ENCODE measurements at places on chromosomes 5 and 9. TPM values are rescaled to one million over a fixed set of nuclear protein-coding genes. Genes with fewer than 3 reads are reported as not detected.

The MYORG gene
- total RNA-seq = 13.4 TPM

The OSMR gene
- total RNA-seq = 8.8 TPM

The ECM2 gene
- total RNA-seq = 2.0 TPM

The HSPB3 gene
- total RNA-seq = not detected

The HEMGN gene
- not detected for total RNA-seq

The TMEM38B gene
- 5.7 TPM for total RNA-seq

The SLC22A4 gene
- total RNA-seq = 0.53 TPM

- peak overlapping the region; percentile 99 for H3K27ac ChIP-seq
- peaks cover 22% of the 10 kb centered on the region for H3K4me1 ChIP-seq
- no peaks in the 10 kb centered on the region for H3K36me3 ChIP-seq
- H3K27me3 ChIP-seq = no peaks in the 10 kb centered on the region
Observed at GRCh38 chr5:68216245-68217046, 890 bp downstream of the PIK3R1 start.

DNA sequence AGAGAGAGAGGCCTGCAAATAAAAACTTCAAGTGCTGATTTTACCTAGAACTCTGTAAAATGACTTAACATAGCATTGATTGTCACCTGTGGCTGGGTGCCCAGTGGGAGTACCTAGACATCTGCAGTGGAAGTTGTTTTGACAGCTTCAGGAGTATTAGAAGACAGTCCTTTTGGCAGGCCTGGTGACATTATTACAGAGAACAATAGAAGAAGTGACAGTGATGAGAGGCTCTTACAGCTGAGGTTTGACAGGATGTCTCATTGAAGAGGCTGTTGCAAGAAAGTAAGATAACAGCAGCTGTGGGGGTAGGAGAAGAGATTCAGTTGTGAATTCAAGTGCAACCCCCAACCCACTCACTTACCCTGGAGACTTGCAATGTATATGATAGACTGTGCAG lies 27.9 kb upstream of the MUSK start:
- no peak overlapping the region for H3K27ac ChIP-seq
- H3K4me1 ChIP-seq = no peaks in the 10 kb centered on the region
- no peaks in the 10 kb centered on the region for H3K27me3 ChIP-seq
- no peaks in the 10 kb centered on the region for H3K36me3 ChIP-seq
- no peak for DNase-seq
- H3K4me3 ChIP-seq = no peak overlapping the region

DNA sequence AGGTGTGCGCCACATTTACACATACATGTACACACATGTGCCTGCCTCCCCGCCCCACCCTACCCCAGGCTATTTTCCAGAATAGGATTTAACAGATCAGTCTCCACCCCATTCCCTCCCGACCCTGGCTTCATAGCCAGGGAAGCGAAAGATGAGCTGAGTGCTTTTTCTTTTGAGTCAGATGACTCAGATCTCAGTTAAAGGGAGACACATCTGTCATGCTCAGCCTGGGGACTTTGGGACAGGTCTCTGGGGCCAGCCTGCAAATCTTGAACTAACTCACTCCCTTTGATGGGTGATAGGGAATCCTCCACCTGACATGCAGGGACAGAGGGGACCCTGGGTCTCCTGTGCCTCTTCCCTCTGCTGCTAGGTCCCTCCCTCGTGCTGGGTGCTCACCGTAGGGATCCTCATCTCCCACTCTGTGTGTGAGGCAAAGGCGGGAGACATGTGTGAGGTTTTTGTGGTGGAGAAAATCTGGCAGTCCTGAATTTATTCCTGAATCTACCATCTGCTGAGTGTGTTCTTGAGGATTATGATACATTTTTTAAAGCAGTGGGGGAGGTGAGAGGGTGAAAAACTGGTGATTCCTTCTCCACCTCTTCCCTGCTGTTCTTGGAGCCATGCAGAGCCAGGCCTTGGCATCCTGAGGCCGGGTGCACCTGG lies 37.7 kb downstream of the NEUROG1 start:
- DNase-seq = no peak
- H3K27ac ChIP-seq = no peak overlapping the region
- H3K36me3 ChIP-seq = no peaks in the 10 kb centered on the region
- H3K4me1 ChIP-seq = no peaks in the 10 kb centered on the region

- no peak overlapping the region for H3K27ac ChIP-seq
- H3K27me3 ChIP-seq = no peaks in the 10 kb centered on the region
- H3K36me3 ChIP-seq = no peaks in the 10 kb centered on the region
Observed at GRCh38 chr9:134971696-134972095, 54.0 kb upstream of the FCN1 start.

DNA sequence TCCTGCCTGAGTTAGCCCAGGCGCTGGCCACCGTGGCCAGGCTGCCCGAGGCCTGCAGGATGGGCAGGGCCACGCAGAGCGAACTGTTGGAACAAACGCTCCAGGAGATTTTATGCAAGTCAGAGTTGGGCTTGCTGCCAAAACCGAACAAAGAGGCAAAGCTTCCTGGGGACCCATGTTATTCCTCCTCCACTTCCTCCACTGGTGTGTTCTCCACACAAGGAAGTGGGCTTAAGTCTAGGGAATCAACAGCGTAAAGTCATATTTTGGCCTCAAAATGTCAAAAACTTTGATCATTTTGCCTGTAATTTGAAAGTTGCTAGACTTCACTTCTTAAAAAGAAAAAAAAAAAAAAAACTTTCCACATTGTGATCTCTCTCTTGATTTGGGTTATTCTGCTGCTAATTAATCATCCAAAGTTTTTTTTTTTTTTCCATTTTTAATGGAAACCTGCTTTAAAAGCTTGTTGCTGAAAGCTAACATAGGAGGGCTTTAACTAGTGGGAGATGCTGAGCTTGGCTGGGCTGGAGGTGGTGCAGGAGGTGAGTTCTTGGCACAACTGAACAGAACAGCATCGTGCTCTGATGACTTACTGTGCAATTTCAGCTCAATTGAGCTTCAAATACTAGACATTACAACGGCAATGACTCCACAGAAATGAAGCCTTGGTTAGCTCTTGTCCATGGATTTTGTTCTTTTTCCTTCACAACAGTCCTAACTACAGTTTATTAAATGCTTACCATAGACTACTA lies 73.0 kb downstream of the PTPDC1 start:
- H3K27me3 ChIP-seq = no peaks in the 10 kb centered on the region
- H3K36me3 ChIP-seq = no peaks in the 10 kb centered on the region
- H3K4me1 ChIP-seq = no peaks in the 10 kb centered on the region
- H3K4me3 ChIP-seq = no peak overlapping the region
- H3K27ac ChIP-seq = peak overlapping the region; percentile 34
- DNase-seq = peak; percentile 66

- no peaks in the 10 kb centered on the region for H3K4me1 ChIP-seq
- H3K4me3 ChIP-seq = no peak overlapping the region
- H3K27ac ChIP-seq = no peak overlapping the region
- no peaks in the 10 kb centered on the region for H3K27me3 ChIP-seq
- no peaks in the 10 kb centered on the region for H3K36me3 ChIP-seq
- no peak for DNase-seq
Observed at GRCh38 chr5:133377736-133378135, 234.6 kb downstream of the FSTL4 start.

GRCh38 chr9:81303658-81304057 lies 385.7 kb downstream of the TLE1 start:
- H3K36me3 ChIP-seq = no peaks in the 10 kb centered on the region
- H3K4me1 ChIP-seq = no peaks in the 10 kb centered on the region
- H3K27me3 ChIP-seq = no peaks in the 10 kb centered on the region
- no peak overlapping the region for H3K4me3 ChIP-seq
- no peak overlapping the region for H3K27ac ChIP-seq

DNA sequence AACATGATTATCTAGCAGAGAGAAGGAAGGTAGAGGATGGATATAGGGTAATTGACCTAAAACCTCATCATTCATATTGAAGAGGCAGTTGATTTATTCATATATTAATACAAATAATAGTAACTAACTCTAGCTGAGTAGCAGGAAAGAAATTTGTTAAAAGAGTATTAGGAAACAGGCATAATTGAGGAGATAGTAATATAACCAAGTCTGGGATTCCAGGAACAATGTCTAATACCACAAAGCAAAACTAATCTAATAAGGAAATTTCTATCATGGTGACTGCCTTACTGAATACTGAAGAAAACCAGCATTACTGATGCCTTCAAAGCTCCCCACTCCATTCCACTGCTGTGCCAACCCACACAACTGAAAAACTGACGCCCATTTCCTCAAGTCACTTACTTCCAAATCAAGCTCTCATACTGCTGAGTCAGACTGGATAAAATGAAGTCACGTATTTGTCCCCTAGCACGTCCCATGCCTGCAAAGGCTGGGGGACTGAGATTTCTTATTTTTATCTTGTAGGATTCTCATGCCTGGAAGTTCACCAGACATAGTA lies 153.9 kb downstream of the SMC2 start:
- no peaks in the 10 kb centered on the region for H3K27me3 ChIP-seq
- H3K27ac ChIP-seq = no peak overlapping the region
- H3K4me1 ChIP-seq = no peaks in the 10 kb centered on the region
- no peak for DNase-seq
- H3K36me3 ChIP-seq = no peaks in the 10 kb centered on the region

- DNase-seq = no peak
- H3K27ac ChIP-seq = no peak overlapping the region
- no peak overlapping the region for H3K4me3 ChIP-seq
- no peaks in the 10 kb centered on the region for H3K4me1 ChIP-seq
- H3K27me3 ChIP-seq = no peaks in the 10 kb centered on the region
- H3K36me3 ChIP-seq = no peaks in the 10 kb centered on the region
Observed at GRCh38 chr9:84174486-84174885, 166.1 kb downstream of the SLC28A3 start.
